ENCODE measurements at places on chromosomes 16 and 17.

- DNase-seq = no peak
Measured at GRCh38 chr16:74623214-74623838, 16.4 kb upstream of the GLG1 start.

DNA sequence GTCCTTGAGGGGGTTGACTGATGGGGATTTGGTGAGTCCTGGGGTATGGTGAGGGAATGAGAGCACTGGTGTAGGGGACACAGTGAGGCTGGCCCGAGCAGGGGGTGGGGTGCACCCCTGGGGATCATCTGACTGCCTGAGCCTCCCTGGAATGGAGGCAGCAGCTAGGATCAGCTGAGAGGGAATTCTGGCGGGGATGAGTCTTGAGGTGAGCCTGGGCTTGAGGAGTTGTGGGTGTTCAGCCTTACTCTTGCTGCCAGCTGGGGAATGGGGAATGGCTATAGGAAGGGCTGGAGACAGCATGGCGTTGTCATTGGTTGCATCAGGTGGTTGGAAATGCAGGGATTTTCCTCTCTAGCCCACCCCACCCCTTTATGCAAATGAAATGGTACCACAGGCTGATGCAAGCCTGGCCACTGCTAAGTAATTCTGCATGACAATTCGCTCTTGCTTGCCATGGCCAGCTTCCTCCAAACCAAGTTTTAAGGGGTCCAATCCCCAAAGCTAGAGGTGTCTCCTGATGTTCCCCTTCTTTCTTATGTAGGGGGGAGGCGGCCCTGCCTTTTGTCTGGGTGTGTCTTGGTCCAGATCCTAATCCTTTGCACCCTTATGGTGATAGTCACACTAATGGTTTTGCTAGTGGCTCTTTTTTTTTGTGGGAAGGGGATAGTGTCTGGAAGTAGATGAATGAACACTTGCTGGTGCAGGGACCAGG is 7.5 kb downstream of the NFE2L1 start:
- no peak for DNase-seq

GRCh38 chr17:80389011-80389995 is 25.7 kb upstream of the ENDOV start:
- no peak for DNase-seq

- no peak for DNase-seq
Measured at GRCh38 chr16:9308850-9309249, 217.4 kb downstream of the HAPSTR1 start.

GRCh38 chr16:29674188-29674587 is 4.8 kb upstream of the QPRT start:
- no peak for DNase-seq

DNA sequence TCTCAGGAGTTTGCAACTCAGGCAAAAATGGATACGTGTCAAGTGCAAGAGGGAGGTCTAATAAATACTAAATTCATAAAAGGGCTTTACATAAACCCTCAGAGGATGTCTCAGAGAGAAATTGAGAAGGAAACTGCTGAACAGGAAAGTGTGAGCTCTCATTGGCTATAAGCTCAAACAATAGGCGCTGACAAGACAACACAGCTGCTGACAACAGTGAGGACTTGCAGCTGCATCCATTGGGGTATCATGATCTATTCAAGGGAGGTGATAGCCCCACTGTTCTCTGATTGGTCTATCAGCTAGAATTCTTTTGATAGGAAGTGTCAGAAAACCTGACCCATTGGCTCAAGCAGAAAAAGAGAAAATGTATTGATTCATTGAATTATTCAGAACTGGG is 187.2 kb downstream of the CBLN1 start:
- no peak for DNase-seq

DNA sequence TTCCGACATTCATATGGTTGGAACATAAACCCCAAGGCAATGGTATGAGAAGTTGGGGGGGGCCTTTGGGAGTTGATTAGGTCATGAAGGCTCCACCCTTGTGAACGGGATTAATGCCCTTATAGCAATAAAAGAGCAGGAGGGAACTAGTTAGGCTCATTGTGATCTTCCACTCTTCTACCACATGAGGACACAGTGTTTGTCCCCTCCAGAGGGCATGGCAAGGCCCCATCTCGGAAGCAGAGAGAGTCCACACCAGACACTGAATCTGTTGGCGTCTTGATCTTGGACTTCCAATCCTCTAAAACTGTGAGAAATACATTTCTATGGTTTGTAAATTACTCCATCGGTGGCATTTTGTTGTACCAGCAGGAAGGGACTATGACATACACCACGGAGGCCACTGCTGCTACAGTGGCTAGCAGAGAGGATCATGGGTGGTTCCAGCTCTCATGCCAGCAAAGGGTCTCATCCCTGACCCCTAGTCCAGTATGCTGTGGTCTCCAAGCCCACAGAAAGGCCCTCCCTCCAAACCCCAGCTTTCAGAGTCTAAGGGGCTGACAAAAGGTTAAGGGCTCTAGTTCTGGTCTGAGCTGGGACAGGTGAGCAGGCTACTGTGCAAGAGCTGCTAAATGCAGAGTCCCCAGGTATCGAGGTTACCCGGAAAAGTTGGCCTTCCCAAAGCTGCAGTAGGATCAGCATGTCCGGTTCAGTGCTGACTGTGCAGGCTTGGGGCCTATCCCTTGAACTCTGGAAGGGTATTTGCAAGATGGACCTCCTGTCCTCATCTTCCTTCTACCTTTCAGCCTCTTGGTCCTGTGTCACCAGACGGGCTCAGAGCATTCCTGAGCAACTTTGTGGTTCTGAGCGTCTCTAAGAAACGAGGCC is 12.2 kb downstream of the CCR7 start:
- peak; percentile 14 for DNase-seq

GRCh38 chr17:56595831-56596690 is 2.6 kb downstream of the NOG start:
- DNase-seq = peak; percentile 38

DNA sequence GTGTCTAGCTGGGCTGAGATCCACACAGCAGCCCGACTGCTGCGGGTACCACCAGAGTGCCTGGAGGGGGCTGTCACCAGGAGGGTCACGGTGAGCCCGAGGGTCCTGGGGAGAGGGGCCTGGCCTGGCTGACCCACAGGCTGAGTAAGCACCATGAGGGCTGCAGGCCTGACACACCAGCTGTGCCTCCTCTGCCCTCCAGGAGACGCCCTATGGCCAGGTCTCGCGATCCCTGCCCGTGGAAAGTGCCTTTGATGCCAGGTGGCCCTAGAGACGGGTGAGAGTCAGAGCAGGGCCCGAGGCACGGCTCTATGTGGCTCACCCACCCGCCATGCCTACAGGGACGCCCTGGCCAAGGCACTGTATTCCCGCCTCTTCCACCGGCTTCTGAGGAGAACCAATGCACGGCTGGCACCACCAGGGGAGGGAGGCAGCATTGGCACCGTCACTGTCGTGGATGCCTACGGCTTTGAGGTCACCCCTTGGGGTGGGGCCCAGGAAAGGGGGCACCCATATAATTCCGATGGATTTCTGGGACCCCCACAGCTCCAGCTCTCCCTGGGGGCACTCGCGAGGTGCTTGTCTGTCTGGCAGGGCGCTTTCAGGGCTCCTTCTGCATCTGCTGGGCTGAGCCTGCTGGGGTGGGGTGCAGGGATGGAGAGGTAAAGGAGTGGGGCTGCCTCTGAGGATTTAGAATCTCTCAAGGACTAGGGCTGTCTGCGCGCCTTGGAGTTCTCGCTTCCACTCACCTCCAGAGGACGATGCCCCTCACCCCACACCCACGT is 7.1 kb downstream of the MYO15B start:
- DNase-seq = no peak

GRCh38 chr17:63382826-63383225 is 63.3 kb downstream of the CYB561 start:
- no peak for DNase-seq

DNA sequence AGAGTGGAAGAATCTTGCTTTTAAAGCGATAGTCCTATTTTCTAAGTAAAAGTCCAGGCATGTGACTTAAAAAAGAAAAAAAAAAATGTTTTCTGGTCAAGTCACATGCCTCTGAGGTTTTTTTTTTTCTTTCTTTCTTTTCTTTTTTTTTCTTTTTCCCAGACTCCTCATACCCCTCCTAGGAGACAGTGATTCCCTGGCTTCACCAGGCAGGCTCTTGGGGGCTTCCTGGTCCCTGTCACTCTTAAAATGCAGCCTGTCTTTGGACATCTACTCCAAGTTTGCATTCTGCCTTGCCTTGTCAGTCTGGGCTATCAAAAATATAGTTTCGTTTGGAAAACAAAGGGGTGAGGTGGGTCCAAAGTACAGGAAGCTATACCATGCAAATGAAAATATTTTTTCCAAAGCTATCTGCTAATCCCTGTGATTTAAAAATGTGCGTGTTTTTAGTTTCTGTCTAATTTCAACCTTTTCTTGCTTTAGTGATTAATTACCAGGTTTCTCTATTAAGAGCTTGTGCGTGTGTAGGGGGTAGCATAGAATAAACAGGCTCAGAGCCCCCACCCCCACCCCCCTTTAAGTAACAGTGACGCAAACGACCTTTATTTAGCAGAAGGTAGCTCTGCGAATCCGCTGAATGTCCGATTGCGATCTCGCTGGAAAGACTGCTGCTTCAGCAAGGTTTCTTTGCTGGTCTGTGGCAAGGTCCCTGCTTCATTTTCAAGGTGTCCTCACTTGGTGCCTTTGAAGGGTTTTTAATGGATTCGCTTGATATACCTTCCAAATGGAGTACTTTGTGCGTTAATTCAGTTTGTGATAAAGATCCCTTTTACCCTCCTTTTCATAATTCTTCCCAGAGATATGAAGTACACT is 510.2 kb downstream of the WWOX start:
- no peak for DNase-seq

- no peak for DNase-seq
Measured at GRCh38 chr16:11240636-11241473, 15.1 kb downstream of the SOCS1 start.

DNA sequence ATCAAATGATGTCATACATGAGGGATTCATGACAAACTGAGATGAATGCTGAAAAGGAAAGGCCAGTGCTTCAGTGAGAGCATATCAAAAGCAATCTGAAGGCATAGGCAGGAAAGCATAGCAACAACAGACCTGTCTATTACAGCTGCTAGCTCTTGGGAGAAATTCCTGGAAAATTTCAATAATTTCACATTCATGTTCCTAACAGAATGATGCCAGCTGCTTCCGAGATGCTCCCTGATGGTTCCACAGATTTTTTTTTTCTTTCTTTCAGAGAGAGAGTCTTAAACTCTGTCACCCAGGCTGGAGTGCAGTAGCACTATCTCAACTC is 50.3 kb upstream of the CLEC3A start:
- DNase-seq = no peak

DNA sequence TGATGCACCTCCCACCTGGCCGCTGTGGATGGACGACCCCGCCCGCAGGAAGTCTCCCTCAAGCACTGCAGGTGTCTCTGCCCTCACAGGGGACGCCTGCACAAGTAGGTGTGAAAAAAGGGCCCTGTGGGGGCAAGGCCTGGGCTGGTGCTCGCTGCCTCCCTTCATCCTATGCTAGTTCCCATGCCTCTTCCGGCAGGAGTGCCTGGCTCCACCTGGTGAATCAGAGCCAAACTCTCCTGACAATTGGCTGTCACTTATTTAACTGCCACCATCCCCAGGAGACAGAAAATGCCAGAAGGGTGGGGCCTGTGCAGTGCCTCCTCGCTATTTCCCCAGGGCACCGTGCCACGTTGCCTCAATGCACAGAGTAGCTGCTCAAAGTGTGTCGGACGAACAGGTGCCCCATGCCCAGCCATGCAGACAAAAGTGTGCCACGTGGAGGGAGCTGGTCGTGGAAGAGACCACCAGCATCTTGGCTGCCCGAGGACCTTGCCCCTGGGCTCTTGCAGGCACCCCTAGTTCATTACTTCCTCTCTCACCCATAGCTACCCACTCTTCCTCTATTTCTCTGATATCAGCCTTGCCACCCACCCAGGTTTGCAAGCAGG is 170.7 kb downstream of the SEC14L1 start:
- no peak for DNase-seq

Data from T-cell (primary cell).